SHP77 treated with DMSO at 0.1 percent for 48 hours (cell line): ENCODE measurements at places on chromosomes 2 and 18.

DNA sequence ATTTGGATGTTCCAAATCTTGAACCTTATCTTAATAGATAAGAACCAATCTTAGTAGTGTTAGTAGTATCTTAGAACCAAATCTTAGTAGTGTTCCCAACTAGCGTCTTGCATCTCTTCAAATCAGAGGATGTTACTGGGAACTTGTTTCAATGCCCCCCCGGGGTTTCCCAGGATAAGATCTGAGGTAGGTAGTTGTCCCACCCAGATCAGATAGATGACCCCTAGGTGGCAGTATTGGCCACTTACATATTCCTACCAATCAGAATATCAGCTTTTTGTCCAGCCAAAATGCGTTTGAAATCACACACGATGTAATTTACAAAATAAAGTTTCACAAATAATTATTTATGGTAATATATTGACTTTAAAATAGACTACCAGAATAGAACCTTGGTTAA, 314.8 kb downstream of the MBD2 start:
- DNase-seq, result no peak

DNA sequence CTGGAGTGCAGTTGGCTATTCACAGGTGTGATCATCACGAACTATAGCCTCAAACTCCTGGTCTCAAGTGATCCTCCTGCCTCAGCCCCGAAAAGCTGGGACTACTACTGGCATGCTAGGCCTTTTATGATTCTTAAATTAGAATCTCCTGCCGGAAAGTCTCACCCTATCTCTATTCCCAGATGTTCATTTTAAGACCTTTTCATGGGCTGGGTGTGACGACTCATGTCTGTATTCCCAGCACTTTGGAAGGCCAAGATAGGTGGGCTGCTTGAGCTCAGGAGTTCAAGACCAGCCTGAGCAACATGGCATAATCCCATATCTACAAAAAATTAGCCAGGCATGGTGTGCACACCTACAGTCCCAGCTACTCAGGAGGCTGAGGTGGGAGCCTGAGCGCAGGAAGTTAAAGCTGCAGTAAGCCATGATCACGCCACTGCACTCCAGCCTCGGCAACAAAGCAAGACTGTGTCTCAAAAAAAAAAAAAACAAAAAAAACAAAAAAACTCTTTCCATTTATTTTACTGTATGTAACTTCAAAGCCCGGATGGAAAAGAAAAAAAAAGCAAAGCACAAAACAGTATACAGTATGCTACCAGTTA, 8.1 kb downstream of the PPP4R3B start:
- no peak for DNase-seq

DNA sequence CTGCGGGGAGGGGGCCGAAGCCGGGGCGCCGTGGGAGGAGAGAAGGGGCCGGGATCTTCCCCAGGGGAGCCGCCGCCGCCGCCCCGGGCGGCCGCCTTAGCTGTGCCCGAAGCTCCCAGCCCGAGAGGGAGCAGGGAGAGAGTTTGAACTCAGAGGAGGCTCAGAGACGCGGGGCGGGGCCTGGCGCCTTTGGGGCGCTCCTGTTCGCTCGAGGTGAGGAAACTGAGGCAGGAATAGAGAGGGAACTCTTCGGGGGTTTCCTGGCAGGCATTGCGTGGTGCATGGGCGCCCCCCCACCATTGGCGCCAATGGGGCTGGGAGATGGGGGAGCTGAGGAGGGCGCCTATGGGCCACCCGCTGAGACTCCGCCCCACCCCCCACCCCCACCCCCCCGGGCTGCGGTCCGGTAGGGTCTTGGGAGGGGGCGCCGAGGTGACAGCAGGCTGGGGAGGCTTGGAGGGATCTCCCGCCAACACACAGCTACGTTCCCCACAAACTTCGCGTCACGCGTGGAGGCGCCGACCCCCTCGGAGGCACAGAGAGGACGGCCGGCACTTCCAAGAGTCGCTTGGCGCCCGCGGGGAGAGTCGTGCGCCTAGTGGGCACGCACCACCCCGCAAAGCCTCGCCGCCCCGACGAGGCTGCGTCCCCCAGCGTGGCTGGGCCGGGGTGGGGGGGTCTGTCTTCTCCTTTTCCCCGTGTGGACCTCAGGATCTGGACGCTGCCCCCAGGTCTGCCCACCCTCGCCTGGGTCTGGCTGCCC, 680 bp downstream of the CTDSP1 start:
- no peak for DNase-seq

- DNase-seq, result no peak
Observed at GRCh38 chr2:46294176-46294836, 2.9 kb upstream of the EPAS1 start.

DNA sequence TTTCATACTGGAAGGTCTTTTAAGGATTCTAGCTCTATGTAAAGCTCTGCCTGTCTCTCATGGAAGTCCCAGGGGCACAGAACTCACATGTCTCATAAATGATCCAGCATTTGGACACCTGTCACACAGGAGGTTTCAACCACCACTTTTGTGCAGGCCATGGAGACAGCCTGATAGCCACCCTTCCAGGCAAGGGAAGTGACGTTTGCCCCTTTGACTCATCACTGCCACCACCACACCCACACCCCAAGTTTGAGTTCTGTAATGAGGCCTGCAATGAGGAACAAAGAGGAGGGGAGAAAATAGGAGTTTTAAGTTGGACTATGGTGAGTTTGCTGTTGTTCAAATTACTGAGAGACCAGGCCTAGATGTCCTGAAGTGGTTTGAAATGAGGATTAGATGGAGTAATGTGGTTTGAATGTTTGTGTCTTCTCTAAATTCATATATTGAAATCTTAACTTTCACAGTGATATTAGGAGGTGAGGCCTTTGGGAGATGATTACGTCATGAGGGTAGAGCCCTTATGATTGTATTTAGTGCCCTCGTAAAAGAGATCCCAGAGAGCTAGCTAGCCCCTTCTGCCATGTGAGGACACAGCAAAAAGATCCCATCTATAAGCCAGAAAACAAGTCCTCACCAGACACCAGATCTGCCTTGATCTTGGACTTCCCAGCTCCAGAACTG, 175.3 kb upstream of the EPHA4 start:
- DNase-seq, result no peak

DNA sequence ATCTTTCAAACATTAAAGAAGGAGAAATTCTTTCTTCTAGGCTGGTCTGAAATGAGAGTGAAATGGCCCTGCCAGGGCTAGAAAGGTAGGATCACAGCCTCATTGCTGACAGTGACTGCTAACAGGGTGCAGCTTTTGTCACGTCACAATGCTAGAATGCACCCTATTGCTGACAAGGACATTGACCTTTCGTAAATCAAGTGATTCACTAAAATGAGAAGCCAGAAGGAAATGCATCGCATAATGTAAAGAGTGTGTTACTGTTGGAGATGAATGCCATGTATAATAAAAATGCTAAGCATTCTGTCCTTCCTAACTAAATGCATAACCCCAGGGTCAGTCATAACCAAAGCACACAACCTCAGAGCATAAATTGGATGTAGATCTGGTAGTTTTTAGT, 732.9 kb downstream of the TDRD15 start:
- no peak for DNase-seq

DNA sequence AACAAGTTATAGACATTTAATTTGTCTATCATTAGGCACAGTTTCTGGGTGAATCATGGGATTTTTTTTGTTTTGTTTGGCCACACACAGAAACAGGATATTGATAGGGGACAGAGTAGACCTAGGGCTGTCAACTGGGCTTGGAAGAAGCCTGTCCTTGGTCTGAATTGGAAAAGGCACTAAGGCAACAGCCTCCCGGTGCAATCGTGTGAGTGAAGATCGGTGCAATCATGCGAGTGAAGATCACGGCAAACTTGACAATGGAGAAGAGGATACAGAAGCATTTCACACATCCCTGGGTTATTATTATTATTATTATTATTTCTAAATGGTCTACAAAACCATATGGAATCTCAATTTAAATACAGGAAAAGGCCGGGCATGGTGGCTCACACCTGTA, 94.5 kb downstream of the ACKR3 start:
- DNase-seq, result no peak

GRCh38 chr2:121197369-121198091, 87.5 kb downstream of the TFCP2L1 start:
- no peak for DNase-seq

DNA sequence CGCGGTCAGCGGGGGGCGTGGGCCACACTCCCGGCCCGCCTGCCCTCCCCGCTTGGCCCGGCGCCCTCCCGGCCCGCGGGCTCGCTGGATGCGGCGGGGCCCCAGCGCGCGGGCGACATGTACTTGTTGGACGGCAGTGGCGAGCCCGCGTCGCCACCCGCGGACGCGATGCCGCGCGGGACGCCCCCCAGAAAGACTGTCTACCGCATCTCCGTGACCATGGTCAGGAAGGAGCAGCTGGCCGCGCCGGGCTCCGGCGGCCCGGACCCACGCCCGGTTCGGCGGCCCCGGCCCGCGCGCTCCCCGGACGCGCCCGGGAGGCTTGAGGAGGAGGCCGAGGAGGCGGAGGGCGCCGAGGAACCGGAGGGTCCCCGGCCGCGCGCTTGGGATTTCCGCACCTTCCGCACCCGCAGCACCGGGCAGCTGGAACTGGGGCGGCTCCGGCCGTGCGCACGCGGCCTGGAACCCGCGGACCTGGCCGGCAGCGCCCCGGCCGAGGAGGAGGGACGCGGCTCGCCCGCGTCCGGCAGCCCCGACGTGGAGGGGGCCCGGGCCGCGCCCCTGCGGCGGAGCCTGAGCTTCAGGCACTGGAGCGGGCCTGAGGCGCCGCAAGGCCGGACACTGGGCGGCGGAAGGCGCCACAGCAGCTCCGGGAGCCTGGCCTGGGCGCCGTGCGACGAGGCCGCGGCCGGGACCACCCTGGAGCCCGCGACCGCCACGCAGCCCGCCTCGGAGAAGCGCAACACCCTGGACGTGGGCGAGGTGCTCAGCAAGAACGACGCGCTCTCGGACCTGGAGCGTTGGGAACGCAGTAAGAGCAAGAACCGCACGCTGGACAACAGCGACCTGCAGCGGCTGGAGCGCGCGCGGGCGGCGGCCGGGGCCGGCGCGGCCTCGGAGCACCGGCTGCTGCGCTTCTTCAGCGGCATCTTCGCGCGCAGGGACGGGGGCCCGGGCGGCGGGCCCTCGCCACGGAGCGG, 176.4 kb downstream of the AGAP1 start:
- DNase-seq, result no peak

DNA sequence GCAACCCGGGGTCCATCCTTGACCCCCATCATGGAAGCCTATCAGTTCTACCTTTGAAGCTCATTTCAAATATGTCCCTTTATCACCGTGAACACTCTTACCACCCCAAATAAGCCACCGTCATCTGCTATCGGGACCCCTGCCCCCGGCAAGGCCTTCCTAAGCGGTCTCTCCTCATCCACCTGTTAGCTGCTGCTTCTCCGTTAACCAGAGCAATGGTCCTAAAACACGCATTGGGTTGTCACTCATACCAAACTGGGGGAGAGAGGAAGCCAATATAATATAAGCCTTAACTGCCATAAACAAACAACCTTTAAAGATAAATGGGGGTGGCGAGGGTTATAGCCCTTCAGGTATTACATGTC, 680 bp downstream of the ASNSD1 start:
- DNase-seq, result no peak

DNA sequence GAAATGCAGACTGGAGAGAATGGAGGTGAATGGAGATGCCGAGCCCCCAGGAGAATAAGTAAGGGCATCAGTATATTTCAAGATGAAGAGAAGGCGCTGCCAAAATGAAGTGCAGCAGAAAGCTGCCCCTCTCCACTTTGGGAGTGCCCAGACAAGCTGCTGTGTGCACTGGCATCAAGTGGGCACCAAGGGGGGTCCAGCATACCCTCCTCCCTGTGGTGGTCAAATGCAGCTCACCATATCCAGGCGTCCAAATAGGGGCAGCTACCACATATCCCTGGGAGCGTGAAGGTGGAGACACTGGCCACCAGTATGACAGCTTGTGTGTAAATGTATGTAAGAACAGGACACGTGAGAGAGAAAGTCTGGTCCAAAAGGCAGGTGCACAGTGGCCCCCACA, 236.6 kb downstream of the KLHL29 start:
- no peak for DNase-seq

DNA sequence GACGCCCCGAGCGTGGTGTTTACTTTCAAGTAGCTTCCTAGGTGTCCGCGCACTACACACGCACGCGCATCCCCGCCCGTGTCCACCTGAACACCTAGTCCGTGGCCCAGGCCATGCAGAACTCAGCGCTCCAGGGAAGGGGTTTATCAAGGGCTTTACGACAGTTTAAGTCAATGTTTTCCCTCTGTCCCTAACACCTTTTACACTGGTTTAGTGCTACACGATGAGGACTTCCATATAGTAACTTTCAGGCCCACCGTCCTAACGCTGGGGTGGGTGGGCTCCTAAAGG, 1.4 kb upstream of the BCL2 start:
- no peak for DNase-seq

DNA sequence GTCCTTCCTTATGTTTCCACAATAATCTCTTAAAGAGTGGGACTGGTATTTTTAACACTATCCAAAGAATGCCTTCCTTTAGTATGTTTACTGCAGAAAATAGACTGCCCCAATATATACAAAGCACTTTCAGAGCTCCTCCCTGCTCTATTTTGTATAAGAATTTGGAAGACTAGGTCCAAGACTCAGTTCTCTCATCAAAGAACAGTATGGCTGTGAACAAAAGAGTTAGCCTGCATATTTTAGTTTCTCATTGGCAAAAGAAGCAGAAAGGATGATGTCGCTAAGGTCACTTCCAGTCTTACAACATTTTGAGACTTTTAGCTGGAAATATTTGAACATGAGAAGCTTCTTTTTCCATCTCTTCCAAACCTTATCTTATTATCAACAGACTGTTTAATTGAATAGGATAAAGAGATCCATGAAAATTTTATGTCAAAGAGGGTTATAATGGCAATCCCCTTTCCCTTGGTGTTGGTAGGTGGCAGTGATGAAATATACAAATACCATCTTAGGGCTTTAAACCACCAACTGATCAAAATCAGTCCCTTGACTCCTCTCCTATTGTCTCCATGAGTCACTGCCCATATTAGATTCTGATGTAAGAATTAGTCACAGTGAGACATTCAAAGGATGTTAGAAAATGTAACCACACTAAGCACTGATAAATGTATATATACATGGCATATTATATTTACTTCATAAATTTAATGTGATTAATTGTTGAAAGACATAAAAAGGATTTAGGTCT, 266.9 kb upstream of the DSEL start:
- no peak for DNase-seq

DNA sequence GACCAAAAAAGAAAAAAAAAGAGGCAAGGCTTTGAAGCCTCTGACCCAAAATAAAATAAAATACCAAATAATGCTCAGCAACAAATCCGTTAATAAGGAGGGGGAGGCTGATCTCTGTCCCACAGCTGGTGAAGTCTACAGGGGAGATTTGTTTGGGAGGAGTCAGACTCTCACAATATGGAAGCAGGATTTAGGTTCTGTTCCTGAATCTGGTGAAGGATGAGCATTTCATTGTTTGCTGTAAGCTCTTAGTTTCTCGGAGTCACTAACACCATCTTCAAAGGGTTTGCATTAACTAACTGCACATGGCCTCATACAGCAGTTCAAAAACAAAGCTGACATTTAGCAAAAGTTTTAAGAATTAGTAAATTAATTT, 339.4 kb upstream of the TNP1 start:
- no peak for DNase-seq

DNA sequence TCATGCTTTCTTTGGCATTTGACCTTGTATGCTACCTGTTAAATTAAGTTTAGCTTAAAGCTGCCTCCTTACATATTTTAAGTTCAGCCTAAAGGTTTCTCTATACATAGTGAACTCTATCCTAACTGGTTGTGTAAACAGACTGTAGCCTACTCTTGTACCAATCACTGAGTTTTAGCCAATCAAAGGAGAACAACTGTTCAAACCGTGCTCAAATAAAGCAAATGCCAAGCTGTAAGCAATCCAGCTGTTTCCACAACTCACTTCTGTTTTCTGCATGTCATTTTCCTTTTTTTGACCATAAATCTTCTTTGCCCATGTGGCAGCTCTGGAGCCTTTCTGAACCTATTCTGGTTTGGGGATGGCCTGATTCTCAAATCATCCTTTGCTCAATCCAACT, 1603.8 kb upstream of the ACVR2A start:
- no peak for DNase-seq
